GM23248 (cell line): ENCODE measurements at places on chromosomes 3 and 15.

DNA sequence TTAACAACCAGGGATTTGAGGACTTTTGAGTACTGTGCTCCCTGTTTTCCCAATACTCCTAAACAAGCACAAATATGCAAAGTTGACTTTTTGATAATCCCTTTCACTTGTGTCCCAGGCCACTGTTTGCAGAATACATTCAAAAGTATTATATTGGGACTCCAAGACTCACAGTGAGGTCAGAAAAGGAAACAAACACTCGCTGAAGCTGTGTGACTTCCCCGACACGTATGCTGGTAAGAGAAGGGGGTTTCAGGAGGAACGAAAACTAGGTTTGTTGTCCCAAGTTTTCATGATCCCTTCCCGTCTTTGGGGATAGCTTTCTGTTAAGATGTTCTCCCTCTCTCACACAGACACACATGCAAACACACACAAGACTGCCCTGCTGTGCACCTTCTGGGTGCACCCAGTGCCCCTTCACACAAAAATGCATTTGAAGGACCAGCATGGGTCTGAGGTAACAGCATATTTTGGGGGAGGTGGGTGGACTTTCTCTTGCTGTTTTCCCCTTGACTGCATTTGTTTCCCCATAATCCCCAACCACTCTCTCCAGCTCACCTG, 225.2 kb upstream of the PRICKLE2 start:
- no peak for DNase-seq

- DNase-seq, result no peak
These were observed 279.5 kb downstream of the NEK10 start for GRCh38 chr3:27089645-27090044.

DNA sequence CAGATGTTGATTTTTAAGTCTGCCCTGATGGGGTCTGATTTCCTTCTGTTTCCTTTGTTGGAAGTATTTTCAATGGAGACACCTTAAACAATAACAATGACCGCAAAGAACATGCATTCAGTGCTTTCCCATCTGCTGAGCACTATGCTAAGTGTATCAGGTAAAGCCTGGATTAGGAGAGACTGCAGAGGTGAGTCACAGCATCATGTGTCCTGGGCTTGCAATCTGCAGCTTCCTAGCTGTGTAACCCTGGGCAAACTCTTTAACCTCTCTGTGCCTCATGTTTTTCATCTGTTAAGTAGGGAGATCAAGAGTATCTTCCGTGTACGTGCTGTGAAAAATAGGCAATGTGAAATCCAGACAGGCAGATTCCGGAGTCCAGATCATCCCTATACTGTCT, 13.3 kb upstream of the CHRNB4 start:
- DNase-seq, result no peak

GRCh38 chr3:154615471-154615870, 185.5 kb upstream of the GPR149 start:
- no peak for DNase-seq

GRCh38 chr3:187319699-187320302, 28.3 kb upstream of the MASP1 start:
- peak; percentile 83 for DNase-seq

DNA sequence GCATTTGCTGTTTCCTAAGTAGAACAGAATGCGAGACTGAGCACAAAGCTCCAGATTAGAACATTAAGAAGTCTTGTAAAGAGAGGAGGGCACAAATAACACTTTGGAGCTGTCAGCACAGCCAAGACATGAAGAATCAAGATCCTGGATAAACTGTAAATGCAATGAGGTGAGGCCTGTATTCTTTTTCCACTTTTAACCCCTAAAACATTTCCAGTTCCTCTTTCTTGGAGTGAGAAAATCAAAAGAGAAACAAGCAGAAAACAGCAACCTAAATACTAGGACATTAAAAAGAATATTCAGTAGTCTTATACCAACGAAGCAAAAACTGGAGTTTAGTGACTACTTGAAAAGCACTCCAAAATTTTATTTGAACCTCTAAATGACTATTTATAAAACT, 204.3 kb downstream of the ZBTB20 start:
- no peak for DNase-seq

DNA sequence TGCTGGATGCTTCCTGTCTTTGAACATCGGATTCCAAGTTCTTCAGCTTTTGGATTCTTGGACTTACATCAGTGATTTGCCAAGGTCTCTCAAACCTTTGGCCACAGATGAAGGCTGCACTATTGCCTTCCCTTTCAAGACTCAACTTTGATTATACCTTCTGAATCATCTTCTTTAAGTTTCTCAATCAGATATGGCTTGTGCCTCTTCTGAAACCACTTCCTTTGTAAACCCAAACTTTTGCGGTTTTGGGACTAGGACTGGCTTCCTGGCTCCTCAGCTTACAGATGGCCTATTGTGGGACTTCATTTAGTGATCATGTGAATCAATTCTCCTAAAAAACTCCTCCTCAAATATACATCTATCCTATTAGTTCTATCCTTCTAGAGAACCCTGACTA, 47.1 kb upstream of the CADPS start:
- DNase-seq, result peak; percentile 60

DNA sequence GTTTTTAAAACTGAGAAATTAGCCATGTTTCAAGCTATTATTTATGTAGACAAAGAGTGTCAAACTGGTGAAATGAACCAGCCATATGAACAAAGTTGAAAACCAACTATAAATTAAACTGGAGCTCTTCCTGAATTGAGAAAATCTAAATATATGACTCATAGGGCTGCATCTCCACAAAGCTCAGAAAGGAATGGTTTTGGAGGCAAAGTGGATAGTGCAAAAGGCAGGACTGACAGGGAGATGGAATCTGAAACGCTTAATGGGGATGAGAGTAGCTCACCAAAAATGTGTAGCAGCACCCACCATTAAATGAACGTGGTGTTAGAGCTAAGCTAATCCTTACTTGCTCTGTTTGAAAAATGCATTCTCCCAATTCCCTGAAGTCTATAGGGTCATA, 1066.0 kb downstream of the AGBL1 start:
- DNase-seq, result no peak

DNA sequence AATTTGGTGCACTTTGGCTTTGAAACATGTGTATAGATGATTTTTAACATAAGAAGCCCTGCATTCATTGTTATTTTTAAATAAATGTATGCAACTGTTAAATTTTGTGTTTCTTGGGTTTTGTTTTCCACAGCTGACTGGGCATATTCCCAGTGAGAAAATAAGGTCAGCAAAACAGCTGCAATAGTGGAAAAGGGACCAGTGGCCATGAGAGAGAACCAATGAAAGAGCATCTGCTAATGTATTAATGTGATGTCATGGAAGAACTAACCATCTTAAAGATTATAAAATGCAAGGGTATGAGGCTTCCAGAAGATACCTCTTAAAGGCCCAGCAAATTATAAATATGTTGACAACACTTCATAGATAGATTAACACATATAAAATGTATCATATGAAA, 31.0 kb upstream of the KBTBD12 start:
- no peak for DNase-seq

DNA sequence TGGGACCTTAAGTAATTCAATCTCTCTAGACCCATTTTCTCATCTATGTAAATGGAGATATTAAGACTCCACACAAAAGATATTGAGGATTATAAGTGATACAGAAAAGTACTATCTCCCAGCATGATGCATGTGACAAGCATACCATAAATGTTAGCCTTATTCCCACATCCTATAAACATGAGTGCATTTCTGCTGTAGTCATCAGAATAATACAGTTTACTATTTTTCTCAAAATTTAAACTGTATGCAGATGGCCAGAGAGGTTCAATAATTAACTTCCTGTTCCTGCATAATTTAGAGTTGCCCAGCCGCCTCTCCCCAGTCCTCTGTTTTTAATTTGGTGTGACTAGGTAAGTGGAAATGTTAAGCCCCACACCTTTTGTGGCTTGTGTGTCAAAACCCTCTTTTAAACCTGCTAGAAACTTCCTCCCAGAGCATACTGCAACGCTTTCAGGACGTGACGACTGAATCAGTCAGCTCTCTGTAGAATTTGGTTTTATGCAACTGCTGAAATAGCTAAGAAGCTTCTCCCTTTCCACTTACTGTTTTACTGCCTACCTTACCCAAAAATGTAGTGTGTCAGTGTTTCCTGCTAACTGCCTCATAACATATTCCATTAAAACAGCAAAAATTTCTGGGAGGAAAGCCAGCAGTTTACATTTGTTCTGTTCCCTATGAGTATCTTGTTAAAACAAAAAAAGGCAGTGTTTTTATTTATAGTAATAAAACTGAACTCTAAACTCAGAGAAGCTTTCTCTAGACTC, 1037.9 kb downstream of the EPHA3 start:
- DNase-seq, result no peak

GRCh38 chr3:119536757-119537156, 22.7 kb downstream of the CD80 start:
- no peak for DNase-seq
